ENCODE measurements at places on chromosomes 4 and X.
A peak's percentile ranks its signal among the peaks of the same experiment; 100 is the strongest.

GRCh38 chr4:112167794-112168193 is 22.5 kb downstream of the FAM241A start:
- DNase-seq = no peak

DNA sequence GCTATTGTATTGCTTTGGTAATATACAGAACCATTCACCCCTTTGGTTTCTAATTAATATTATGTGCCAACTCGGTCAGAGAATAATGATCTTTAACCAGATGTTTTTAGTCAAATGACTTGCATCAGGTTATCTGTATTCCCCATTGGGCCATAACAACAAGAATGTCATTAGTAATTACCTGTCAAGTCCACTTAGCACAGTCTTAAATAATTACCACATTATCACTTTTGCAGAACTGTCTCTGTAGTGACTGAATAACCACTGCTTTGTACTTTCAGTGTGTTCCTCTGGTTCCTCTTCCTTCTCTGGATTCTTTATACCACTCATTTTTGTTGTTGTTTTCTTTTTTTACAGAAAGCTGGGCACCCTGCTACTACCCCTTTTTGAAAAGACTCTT is 257.7 kb upstream of the SPOCK3 start:
- no peak for DNase-seq

DNA sequence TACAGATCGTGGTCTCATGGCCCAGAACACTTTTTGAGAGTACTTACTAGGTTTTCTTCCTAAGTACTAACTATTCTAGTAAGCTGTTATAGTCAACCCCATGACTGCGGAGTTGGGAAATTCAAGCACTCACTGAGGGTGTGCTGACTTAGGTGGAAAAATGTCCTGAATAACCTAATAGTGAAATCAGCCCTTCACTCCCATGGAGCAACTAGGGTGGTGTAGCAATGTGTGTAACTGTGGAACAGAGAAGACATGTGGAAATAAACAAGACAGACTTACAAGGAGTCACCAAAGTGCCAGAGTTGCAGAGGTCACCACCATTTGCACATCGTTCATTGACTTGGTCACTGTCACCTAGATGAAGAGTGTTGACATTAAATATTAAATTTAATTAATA is 12.1 kb upstream of the VSIG4 start:
- DNase-seq = no peak

- no peak for DNase-seq
Measured at GRCh38 chr4:13612569-13612968, 15.0 kb downstream of the BOD1L1 start.

DNA sequence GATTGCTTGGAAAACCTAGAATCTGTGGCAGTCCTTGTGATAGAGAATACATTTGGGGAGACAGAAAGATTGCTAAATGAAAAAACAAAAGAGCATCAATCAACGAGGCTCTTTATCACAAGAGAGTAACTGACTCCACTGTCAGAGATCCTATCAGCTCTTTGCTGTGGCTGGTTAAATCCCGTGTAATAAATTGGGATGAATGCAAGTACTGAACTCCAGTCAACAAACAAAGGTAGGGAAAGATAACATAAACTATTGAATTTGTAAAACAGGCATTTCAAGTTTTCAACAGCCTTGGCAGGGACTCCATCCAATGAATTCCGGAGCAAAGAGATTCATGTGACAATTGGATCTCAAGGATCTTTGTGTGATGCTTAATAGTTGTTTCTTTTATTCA is 21.3 kb downstream of the MMRN1 start:
- no peak for DNase-seq

- DNase-seq = no peak
Measured at GRCh38 chr4:77631276-77631675, 25.7 kb downstream of the CXCL13 start.

DNA sequence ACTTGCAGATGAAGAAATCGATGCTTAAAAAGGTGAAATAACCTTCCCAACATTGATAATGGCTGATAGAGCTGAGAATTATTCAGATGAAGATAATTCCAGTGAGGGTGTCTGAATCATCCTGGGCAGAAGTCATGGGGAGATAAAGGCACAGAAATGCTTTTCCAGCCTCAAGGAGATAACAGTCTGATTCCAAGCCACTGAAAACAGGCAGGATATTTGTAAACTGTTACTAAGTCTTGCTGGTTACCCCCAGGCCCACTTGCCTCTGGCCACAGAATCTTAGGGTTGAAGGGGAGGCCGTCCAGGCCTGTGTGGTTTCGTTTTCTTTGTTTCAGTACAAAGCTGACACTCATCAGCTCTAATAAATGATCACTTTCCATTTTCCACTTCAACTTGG is 158.5 kb downstream of the SH3KBP1 start:
- no peak for DNase-seq

GRCh38 chr4:112589206-112589605 is 47.5 kb downstream of the ZGRF1 start:
- DNase-seq = no peak

GRCh38 chr4:114597410-114598115 is 1.0 kb upstream of the UGT8 start:
- no peak for DNase-seq

DNA sequence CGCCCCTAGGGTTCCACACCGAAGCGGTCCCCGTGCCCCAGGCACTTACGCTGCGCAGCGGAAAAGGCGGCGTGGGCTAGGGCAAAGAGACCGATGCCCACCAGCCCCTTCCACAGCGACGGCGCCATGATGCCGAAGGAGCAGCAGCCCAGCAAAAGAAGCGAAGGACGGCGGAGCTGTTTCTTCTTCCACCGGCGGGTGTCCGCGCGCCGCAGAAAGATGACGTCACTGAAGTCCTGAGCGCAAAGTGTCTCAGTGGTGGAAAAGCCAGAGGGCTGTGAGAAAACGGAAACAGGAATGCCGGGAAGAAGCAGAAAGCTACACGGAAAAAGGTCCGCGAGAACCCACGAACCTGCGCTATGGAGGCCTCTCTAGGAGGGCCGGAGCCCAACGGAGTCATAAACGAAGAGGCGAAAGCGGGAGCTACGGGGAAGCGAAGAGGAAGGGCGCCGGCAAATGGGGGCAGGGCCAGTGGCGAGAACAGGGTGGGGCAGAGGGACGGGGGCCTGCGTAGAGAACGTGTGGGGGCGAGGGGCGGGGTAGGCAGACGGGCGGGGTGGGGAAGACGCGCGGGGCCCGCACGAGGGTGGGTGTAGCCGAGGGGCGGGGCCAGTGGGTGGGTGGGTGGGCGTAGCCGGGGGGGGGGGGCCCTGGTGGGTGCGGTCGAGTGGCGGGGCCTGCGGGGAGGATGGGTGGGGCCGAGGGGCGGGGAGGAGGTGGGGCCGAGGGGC is at the start of gene MMGT1:
TSS of gene MMGT1 (minus strand) at position 441 of the 731 bp plus-strand sequence. CDS start at position 128, 313 bp downstream.
- peak; percentile 90 for DNase-seq

- DNase-seq = no peak
Measured at GRCh38 chrX:107442914-107443527, 6.4 kb upstream of the FRMPD3 start.

GRCh38 chrX:131874300-131874699 is 148.8 kb upstream of the STK26 start:
- no peak for DNase-seq

- no peak for DNase-seq
Measured at GRCh38 chr4:188714907-188715306, 575.7 kb downstream of the TRIML1 start.

GRCh38 chrX:132532913-132533312 is 44.1 kb upstream of the MBNL3 start:
- DNase-seq = no peak

DNA sequence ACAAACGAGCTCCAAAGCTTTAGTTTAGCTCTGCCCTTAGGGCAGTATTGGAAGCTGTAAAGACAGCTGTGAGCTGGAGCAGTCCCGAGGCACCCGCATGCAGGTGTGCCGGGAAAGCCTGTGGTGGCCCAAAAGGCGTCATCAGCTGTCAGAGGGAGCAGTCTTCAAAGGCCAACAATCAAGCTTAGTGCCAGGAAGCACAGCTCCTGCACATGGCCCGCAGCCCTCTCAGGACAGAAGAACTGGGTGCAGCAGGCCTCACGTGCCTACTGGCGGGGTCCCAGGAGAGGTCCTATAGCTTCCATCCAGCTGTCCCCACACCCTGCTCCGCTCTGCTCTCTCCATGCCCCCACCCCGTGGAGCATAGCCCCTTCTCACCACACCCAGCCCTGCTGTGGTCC is 92.2 kb upstream of the TRIM2 start:
- DNase-seq = no peak

DNA sequence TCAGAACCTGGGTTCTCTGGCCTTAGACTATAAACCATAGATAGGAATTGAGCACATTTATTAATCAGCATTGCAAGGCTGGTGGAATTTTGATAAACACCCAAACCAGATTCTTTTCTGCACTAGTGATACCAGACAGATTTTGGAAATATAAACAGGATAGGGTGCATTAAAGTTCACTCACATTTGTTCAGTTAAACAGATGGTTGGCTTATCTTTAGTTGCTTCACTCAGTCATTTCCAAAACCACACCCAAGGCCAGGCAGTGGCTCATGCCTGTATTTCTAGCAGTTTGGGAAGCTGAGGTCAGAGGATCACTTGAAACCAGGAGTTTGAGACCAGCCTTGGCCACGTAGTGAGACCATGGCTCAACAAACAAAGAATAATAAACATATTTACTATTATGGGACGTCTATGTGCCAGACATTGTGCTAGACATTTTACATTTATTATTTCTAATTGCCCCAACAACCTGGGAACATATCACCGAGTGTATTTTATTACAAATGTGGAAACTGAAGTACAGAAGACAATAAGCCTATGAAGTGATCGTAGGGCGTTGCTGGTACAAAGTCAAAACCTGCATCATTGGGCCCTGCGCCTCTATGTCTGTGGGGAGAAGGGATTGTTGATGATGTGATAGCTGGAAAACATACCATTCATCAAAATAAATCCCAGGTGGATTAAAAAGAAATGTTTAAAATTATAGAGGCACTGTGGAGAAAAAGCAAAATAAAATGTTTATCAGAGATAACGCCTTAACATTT is 15.0 kb downstream of the ADD1 start:
- DNase-seq = no peak

GRCh38 chr4:110949542-110949941 is 326.7 kb upstream of the PITX2 start:
- no peak for DNase-seq
